ENCODE measurements at places on chromosomes 1 and 21. TPM values are rescaled to one million over a fixed set of nuclear protein-coding genes. Genes with fewer than 3 reads are reported as not detected.

- DNase-seq = peak; percentile 48
These were observed at the start of gene RBM11 for GRCh38 chr21:14215971-14216641. RBM11 (plus strand) TSS chr21:14216157; CDS start chr21:14216187, 30 bp downstream.

DNA sequence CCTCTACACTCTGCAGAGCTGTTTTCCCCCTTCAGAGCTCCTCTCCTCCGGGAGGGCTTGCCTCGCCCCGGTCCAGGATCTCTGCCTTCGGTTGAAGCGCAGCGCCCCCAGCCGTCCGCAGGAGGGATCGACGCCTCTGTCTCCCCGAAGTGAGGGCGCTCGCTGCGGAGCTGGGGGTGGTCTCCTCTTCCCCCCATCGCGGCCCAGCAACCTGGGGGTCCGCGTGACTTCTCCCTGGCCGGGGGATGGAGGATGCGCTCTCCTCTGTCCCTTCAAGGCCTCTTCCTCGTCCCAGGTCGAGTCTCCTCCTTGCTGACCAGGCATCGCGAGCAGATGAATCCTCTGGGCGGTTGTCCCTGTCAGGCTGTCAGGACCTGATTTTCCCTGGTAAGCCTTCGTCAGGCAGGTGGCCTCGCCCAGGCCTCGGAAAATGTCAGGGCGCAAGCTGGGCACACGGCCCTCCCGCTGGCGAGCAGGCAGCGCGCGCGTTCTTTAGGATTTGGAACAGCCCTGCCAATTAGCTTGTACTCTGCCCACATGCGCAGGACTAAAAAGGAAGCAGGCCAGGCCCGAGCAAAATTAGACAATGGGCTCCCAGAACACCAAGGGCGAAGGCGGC is 90.5 kb downstream of the EDEM3 start:
- DNase-seq = peak; percentile 87

DNA sequence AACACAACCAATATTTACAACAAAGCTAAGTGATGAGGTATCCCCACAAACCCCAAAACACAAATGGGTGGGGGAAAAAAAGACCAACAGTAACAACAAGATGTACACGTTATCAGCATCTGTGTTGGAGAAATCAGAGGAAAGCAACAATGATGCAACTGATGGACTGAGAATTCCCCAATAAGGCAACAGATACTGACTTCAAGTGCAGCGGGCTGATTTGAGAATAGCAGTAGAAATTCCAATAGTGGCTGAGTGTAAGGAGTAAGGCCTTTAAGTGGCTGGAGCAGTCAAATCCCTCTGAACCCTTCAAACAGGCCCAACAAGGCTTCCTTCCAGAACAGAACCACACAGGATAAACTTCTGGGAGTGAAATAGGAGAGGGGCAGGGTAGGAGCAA is 97.6 kb downstream of the TM2D1 start:
- DNase-seq = no peak

The KAZN gene
- polyA plus RNA-seq = 17.4 TPM

- no peak for DNase-seq
These were observed 4.2 kb upstream of the BSDC1 start for GRCh38 chr1:32398401-32398800.

- no peak for DNase-seq
These were observed 63.6 kb downstream of the MAP3K21 start for GRCh38 chr1:233390842-233391737.

The TEKT2 gene
- polyA plus RNA-seq = 0.64 TPM

DNA sequence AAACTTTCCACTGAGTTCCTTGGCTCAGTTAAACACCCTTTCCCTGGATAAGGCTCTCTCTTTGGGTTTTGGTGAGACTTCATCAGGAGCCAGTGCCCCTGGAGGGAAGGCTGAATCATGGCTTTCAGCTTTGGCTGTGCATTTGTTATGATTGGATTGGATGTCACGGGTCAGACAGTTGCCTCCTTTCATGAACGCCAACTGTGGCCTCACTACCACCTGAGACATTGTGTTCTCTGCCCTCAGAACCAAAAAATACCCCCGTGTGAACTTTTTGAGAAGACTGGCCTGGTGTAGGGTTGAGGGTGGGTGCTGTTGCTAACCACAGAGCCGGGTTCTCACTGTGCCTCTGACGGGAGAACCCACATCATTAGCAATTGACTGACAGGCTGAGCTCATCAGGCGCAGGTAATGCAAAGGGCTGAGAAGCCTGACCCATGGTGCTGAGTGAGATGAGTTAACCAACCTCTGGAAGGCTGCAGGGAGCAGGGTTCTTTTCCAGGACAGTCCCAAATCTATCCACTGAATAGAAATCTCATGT is 65.6 kb downstream of the HHAT start:
- DNase-seq = no peak
